H9 (cell line): ENCODE measurements at places on chromosomes 2 and 18.

- no peak for DNase-seq
Measured at GRCh38 chr2:127014630-127015029, 92.3 kb downstream of the BIN1 start.

DNA sequence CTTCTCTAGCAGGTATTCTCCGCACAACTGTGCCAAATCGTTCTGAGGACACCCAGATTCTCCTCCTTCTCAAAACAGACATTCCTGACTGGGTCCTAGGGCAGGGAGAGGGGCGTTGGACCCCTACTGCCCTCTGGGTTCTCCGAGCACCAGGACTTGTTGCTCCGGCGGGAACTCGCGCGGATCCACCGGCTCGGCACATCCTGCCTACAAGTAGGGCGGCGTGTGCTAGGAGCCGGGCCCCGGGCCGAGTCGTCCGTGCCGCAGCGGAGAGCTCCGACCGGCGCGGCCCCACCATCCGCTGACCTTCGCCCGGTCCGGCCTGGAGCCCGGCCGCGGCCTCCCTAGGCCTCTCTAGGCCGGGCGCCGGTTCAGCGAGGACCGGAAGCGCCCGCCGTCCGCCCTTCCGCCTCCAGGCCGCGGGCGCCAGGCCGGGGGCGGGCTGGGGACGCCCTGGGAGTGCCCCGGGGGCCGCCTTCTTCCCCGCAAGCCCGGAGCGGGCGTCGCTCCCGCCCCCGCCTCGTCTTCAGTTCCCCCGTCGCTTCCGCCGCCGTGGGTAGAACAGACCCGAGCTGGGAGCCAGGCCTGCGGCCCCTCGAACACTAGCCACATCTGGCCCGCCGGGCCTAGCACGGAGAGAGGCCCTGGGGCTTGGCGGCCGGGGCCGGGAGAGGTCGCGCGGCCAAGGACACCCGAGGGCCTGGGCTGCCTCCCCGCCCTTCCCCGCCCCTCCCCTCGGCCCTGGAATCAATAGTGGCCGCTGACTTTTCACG, 7.6 kb upstream of the ONECUT2 start:
- DNase-seq: peak; percentile 58

DNA sequence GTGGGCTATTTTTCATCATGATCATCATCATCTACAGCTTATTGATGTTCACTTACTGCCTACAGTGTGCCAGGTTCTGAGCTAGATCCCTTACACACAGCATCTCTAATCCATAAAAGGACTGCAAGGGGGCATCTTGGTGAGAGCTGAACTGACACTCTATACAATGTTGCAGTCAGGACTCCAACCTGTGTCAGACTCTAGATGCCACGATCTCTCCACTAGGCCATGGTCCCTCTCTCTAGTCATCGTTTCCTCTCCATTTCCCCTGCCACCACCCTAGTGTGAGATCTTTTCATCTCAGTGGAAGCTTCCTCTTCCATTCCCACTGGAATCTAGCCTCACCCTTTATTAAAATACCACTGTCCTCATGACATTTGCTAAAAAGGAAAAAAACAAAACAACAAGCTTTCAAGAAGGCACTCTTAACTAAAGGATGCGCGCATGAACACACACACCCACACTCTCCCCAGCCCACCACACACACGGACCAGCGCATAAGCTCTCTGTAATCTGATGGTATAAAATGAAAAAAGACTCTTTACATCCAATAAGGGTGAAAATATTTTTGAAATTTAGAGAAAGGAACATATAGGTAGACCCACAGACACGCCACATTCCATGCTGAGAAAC, 93.4 kb upstream of the THOC1 start:
- DNase-seq: no peak

- no peak for DNase-seq
Measured at GRCh38 chr2:113812204-113812603, 55.8 kb upstream of the SLC35F5 start.

DNA sequence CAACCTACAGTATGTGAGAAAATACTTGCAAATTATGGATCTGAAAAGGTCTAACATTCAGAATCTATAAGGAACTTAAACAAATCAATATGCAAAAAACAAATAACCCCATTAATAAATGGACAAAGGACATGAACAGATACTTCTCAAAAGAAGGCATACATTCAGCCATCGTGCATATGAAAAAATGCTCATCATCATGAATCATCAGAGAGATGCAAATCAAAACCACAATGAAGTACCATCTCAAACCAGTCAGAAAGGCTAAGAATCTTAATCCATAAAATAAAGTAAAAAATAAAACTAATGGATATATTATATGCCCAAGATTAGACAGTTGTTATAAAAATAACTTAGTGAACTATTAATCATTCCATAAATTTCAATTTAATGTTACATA, 154.0 kb downstream of the CALCRL start:
- DNase-seq: no peak

- DNase-seq: peak; percentile 45
Measured at GRCh38 chr2:182240862-182241371, 185.9 kb downstream of the PDE1A start.

DNA sequence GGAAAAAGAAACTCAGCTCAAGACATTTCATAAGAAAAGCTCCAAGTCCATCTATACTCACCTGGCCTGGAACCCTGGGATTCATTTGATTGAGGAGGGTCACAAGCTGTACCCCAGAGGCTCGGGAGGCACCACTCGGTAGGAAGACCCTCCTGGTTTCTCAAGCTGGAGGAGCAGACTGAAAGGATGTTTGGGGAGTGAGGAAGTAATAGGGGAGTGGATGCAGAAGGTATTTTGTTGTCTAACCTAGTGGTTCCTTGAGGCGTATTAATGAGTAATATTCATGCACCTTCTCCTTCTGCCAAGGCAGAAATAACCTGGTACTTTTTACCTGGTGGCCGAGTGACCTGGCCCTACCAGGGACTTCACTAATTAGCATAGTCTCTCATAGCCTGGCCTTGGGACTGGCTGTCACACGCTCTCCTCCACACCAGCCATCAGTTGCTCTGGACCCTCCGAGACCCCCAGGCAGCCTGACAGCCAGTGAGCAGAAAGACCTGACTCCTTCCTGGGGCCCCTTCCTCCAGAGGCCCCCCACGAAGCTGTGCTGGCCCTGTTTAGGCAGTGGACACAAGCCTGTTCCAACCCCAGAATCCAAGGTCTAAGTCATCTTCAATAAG, 161.4 kb downstream of the BCL2 start:
- no peak for DNase-seq

DNA sequence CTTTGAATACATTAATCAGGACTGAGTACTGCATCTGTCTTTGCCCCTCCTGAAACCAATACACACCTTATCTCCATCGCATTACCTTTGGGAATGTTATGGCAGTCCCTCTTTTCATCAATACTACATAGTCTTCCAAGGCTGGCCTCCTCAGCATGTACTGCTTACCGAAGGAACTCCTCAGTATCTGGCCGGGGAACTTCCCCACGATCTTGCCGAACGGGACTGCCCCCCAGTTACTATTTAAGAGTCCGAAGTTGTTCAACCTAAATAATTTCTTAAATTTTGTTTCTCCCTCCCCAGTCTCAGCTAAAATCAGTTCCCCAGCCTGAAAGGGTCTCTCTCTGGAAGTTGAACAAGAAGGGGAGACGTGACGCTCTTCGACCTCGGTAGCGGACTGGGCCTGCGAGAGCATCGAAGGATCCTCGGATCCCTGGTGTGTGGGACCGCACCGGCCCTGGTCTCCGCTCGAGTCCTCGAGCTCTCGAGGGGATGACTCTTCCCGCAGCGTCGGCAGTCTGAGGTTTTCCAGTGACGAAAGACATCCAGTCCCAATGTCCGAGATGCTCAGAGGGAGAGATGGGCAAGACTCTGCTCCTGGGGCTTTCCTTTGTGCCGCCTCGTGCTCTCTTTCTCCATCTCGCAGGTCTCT, 489 bp downstream of the TRMT61B start:
- DNase-seq: no peak

GRCh38 chr2:239973386-239973785, 51.8 kb downstream of the NDUFA10 start:
- DNase-seq: no peak

DNA sequence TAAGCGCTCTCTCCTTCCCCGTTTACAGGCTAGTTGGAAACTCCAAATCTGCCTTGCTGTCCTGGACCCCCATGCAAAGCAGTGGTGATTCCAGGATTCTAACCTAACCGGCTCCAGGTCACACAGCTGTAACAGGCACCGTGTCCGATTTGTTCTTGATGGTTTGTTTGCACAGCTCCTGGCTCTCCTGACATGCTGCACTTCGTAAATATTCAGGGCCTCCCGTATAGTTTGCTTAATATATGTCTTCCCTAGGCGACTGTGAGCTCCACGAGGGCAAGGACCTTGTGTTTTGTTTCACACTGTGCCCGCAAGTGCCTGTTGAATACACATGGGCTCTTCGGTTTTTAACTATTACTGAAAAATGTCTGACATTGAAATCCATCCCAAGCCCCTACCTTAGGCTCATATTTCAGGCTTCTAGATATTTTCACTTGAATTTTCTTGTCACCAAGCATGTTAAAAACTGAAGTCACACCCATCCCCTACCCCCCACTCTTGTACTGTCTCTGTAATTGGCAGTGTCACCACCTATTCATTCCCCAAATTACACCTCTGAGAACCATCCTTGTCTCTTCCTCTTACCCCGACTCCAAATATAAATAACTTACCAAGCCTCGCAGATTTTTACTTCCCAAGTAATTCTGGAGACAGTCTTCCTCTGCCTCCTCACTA, 1.0 kb upstream of the PUM2 start:
- no peak for DNase-seq

DNA sequence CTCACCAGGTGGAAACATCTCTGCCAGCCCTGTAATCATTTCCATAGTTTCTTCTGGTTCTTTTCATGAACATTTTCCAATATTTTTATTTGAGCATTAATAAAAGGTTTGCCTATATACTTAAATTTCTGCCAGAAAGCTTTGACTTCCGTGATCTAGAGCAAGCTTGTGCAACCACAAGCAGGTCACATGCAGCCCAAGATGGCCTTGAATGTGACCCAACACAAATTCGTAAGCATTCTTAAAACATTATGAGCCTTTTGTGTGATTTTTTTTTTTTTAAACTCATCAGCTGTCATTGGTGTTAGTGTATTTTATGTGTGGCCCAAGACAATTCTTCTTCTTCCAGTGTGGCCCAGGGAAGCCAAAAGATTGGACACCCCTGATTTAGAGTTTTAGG, 51.6 kb downstream of the NEDD4L start:
- DNase-seq: no peak

GRCh38 chr2:175187378-175187777, 5.9 kb upstream of the ATP5MC3 start:
- DNase-seq: peak; percentile 48

DNA sequence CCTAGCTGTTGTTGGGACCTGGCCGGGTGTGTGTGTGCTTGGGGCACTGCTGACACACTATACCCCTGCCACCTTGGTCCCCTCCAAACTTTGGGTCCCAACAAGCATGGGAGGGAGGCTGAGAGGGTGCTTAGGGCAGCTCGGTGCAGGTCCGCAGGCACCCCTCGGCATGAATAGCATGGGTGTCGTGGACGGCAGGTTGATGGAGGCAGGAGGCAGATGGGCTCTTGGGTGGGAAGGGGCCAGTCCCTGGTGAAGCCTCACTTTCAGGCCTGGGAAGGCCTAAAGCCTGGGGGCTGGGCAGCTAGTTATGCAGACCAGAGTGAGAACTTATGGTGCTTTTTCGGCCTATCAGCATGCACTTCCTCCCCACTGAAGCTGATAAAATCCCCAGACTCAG, 164.2 kb downstream of the CDH19 start:
- no peak for DNase-seq

DNA sequence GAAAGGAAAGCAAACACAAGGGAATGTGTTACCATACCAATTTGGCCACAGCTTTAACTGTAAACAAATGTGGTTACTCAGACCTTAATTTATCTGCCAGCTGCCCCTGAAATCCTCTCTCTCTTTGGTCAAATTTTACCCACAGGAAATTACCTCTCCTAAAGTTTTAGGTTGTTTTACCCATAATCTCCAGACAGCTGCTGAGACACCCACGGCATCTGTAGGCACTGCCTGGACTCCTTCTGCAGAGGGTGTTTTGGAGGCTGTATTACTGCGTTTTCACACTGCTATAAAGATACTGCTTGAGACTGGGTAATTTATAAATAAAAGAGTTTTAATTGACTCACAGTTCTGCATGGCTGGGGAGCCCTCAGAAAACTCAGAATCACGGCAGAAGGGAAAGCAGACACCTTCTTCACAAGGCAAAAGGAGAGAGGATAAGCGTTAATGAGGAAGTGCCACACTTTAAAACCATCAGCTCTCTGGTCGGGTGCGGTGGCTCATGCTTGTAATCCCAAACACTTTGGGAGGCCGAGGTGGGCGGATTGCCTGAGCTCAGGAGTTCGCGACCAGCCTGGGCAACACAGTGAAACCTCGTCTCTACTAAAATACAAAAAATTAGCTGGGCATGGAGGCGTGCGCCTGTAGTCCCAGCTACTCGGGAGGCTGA, 677.5 kb upstream of the FSHR start:
- DNase-seq: no peak

DNA sequence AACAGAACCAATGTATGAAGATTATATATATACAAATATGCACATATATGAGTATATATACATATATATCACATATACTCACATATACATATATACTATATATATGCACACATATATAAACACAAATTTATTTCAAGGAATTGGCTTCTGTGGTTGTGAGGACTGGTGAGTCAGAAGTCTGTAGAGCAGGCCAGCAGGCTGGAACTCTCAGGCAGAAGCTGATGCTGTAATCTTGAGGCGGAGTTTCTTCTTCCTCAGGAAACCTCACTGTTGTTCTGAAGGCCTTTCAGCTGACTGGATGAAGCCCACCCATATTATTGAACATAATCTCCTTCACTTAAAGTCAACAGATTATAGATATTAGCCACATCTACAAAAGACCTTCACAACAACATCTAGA, 143.9 kb upstream of the CREB1 start:
- no peak for DNase-seq

DNA sequence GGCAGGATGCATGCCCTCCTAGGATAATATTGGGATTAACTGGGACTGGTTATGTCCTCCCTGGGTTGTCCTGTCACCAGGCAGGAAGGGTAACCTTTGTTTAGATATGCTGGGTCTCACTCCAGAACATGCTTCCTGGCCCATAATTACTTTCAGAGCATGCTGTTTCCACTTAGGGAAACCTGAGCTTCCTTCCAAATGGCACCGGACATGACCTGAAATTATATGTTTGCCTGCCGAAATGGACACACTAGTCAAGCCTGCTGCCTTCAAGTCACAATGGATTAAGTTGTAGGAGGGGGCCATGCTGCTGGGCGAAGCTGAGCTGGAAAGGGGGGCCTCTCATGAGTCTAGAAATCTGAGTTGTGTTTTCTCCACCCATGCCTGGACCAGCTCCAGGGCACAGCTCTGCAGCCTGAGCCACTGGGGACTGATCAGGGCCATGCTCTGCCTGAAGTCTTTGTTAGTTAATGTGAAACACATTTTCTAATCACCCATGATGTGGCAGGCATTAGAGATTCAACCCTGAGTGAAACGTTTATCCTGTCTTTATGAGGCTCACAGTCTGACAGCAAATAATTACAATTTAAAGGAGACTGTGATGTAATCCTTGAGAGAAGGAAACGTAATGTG, 273.3 kb downstream of the TNS1 start:
- no peak for DNase-seq

GRCh38 chr2:28338046-28338817, 54.4 kb upstream of the FOSL2 start:
- no peak for DNase-seq

GRCh38 chr2:45595721-45596435, 15.2 kb downstream of the SRBD1 start:
- DNase-seq: no peak

- DNase-seq: peak; percentile 76
Measured at GRCh38 chr2:44934038-44934982, 7.2 kb upstream of the SIX3 start.

GRCh38 chr18:11741505-11742145, 52.6 kb downstream of the GNAL start:
- no peak for DNase-seq
